ENCODE measurements at places on chromosomes 13 and 19.

DNA sequence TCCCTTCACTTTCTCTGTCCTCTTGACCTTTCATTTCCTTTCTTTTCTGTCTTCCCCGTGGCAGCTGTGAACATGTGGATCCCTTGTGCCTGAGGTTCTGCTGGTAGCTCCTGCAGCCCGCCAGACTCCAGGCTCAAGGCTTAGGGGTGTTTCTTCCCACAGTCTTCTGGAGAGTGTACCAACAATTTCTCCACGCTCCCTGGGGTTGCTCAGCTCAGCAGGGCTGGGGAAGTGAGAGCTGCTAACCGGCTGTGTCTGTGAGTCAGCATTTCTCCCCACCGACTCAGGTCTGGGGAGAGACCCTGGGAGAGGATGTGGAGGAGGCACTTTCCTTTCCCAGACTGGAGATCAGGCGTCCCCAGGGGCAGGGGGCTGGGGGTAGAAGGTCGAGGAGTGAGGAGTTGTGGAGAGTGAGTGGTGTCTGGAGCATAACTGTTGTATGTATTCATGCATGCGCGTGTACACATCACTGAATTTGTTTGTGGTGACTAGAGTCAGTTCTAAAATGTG lies 193.6 kb downstream of the KCNRG start:
- DNase-seq = no peak

- no peak for DNase-seq
Observed at GRCh38 chr19:46689358-46689757, 27.6 kb downstream of the PRKD2 start.

DNA sequence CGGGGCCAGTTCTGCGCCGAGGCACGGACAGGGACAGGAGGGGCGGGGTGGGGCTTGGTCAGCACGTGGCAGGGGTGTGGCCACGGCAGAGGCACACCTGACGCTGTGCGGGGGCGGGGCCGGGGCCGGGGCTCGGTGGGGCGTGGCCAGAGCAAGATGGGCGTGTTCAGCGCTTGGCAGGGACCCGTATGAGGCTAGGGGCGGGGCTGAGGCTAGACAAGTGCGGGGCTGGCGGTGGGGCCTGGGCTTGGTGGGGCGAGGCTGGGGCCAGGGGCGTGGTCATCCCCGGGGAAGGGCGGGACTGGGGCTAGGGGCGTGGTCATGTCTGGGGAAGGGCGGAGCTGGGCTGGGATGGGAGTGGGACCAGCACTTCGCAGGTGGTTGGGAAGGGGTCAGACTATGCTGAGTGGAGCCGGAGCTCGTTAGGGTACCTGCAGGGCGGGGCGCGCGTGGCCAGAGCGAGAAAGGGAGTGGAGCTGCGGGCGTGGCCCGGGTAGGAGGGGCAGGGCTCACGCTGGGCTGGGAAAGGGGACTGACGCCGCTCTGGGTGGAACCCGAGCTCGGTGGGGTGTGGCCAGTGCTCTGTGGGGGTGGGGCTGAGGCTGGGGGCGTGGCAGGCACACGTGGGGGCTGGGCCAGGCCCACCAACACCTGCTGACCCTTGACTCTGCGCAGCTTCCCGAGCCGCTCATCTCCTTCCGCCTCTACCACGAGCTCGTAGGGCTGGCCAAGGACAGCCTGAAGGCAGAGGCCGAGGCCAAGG lies 12.8 kb downstream of the POLR2E start:
- peak; percentile 92 for DNase-seq

GRCh38 chr19:28444362-28444761 lies 768.6 kb downstream of the UQCRFS1 start:
- no peak for DNase-seq

GRCh38 chr19:6970443-6970842 lies 50.8 kb downstream of the MBD3L2B start:
- no peak for DNase-seq

DNA sequence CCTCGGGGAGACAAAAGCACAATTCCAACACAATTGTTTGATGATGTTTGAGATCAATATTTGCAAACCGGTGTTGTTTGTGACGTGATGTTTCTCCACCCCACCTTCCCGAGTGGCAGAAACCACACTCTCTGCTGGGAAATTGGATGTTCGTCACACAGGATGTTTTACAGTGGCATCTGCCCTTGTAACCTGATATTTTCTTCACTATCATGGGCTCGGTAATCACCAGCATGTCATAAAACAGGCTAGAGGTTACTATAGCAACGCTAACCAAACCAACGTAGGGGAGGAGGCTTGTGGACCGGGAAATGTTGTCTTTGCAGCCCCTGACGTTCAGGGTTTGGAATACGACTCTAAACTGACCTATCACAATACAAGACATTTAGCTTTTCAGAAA lies 454.5 kb downstream of the IRS2 start:
- no peak for DNase-seq

DNA sequence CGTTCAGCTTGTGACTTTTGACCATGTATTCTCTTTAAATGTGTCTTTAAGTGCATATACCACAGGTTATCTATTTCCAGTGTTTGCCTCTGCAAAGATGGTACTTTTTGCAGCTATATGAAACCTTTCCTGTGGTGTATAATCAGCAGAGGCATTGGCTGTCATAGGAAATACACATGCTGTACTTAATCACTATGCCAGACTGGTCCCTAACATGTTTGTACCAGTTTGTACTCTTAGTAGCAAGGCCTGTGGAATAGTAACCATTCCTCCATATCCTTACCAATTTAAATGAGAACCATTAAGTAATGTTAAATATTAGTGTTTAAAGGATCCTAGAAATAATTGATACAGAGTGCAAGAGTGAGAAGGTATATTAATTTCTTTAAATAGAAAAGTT lies 69.8 kb downstream of the CDK8 start:
- no peak for DNase-seq

GRCh38 chr13:99471221-99472121 lies 29.8 kb upstream of the TM9SF2 start:
- no peak for DNase-seq

- no peak for DNase-seq
Observed at GRCh38 chr13:28620011-28620830, 38.7 kb upstream of the POMP start.

- no peak for DNase-seq
Observed at GRCh38 chr19:46210669-46211068, 18.9 kb upstream of the IGFL1 start.

- no peak for DNase-seq
Observed at GRCh38 chr19:35117799-35118198, 2.2 kb downstream of the FXYD3 start.

- no peak for DNase-seq
Observed at GRCh38 chr13:27023385-27024073, 148.1 kb downstream of the USP12 start.

DNA sequence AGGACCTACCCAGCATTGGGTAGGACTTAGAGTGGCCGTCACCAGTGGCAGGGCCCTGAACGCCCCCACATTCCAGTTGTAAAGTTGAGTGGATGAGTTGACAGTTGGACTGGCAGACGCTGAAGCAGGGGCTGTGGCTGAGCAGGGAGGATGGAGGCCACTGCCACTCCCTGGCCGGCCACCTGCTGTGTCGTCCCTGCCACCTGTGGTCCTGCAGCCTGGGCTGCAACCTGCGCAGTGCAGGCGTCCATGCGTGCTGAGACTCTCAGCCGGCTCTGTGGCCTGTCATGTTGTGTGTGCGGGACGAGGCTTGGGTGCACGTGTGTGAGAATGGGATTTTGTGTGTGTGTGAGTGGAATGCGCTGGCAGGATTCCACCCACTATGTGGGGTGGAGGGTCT lies 80.8 kb downstream of the SCGB2B2 start:
- no peak for DNase-seq

- DNase-seq = no peak
Observed at GRCh38 chr13:78845656-78846365, 186.9 kb upstream of the OBI1 start.

DNA sequence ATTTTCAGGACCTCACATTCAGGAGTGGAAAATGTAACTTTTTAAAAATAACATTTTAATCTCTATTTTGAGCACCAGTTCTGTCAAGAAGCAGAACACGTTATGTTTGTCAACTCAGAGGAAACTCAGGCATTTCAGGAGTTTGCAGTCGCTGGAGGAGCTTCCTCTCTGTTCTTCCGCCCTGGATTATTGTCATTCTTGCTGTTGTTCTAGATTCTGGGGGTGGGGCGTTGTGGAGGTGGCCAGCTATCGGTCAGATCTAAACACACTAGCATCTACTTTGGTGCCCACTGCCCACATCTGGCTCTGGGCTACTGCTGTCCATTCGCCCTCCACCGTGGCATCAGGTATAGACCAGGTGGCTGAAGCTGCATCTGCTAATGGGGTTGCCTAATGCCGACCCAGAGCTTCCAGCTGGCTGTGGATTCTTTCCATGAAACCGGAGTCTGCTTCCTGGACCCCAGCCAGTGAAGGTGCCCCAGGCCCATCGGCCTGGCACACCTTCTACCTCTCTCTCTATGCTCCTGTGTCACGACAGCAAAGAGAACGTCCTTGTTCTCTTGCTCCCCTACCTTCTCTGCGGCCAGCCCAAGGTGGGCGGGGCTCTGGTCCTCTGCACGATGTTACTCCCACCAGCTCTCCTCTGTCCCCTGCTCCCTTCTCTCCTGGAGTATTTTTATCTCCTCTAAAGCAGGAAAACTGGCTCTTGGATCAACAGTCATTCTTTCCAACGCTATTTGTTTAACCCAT lies 36.7 kb upstream of the DGKH start:
- no peak for DNase-seq

- no peak for DNase-seq
Observed at GRCh38 chr19:51980116-51980736, 6.4 kb downstream of the ZNF350 start.

DNA sequence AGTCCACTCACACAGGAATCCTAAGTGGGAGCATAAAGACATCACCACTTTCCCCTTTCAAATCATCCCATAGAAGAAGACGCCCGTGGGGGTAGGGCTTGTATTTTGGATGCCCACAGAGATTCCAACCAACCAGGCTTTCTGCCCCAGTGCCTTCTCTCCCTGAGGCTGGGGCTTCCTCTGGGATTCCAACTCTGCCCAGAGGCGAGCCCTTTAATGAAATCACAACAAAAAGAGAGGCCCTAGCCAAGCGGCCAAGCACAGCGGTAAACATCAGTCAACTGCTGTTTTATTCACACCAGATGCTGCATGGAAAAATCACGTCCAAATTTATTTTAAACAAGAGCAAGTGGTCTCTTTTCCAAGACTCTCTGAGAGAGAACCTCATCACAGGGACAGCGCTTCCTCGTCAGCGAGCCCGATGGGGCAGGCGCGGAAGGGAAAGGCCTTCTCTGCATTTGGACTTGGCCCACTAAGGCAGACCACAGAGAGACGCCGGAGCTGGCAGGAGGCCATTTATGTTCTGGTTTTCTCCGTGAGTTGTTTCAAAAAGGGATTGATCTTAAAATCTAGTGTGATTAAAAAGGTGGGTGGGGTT lies 31.5 kb downstream of the ADPRHL1 start:
- DNase-seq = no peak

DNA sequence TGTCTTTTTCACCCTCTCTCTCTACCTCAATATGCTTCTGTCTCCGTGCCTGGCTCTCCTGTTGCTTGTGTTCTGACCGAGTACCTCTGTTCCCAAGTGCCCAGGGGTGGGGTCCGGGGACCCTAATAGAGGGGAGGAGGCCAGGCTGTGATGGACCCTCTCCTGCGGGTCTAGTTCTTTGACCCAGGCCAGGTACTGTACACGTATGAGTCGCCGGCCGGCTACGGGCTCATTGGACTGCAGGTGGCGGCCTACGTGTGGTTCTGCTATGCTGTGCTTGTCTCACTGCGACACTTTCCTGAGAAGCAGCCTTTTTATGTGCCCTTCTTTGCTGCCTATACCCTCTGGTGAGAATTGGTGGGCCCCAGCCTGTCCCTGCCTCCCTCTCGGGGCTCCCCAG lies 4.4 kb downstream of the TMEM145 start:
- no peak for DNase-seq

DNA sequence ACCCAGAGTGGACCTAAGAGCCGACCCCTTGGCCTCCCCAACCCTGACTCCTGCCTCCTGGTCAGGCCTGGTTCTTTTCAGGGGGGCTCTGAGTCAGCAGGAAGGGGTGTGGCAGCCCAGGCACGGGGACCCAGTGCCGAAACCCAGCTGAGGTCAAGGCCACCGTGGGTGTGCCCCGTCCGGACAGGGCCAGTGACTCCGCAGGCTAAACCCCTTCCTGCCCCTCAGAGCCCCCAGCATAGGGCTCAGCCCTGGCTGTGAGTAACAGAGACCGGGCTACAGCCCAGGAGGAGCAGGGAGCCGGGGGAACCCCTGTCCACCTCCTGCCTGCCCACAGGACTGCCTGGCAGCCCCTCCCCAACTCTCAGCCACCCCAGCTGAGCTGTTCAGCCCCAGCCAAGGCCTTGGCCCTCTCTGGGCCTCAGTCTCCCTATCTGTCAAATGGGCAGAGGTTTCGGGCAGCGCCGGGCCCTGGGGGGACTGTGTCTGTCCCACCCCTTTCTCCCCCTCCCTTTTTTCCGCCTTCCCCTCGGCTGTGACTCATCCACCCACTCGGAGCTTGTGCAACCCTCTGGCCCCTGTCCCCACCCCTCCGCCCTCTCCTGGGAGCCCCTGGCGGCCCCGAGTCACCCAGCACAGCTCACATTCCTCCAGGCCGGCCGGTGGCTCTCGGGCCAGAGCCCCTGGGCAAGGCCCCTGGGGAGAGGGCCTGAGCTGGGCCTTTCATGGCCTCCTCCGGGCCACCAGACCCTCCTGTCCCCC lies 8.6 kb downstream of the ZBTB7A start:
- peak; percentile 86 for DNase-seq

DNA sequence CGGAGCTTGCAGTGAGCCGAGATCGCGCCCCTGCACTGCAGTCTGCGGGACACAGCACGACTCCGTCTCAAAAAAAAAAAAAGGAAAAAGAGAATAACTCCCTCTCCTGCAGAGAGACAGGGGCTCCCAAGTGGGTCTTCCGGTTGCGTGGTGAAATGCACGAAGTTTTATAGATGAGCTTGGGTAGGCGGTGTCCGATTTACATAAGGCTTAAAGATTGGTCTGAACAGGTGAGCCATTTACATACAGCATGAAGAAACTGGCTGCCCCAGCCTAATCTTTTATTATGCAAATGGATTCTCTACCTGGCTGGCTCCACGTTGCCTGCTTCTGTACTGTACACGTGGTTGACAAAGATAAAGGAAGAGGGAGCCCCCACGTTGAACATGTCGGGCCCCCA lies 19.5 kb downstream of the ADGRE2 start:
- no peak for DNase-seq

DNA sequence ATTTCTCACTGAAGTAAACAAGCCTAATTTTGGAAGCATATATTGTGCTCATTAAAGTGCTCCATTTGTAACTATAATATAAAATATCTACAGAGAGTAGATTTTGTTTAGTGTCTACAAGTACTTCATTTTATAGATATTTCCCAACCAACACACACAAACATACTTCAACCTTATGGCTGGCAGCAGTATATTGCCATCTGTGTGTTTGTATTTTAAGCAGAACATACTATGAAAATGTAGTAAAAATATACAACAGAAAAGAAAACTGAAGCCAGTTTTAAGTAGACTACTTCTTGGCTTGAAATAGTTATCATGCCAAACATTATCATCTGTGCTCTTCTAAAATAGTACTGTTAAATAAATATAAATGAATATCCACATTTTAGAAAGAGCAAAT lies 821.9 kb downstream of the DACH1 start:
- DNase-seq = no peak

GRCh38 chr19:34649886-34650543 lies 26.9 kb downstream of the SCGB2B2 start:
- DNase-seq = no peak

- no peak for DNase-seq
Observed at GRCh38 chr19:15265850-15266248, 33.6 kb upstream of the EPHX3 start.

Measured in activated effector memory CD4-positive, alpha-beta T cell treated with anti-CD3 and anti-CD28 coated beads, Interleukin-2, amount 50 U/mL, for 16 hours (primary cell).